ENCODE measurements at places on chromosomes 12 and 14.
A peak's percentile ranks its signal among the peaks of the same experiment; 100 is the strongest.

- H3K4me3 ChIP-seq: no peak overlapping the region
- peaks cover 45% of the 10 kb centered on the region for H3K4me1 ChIP-seq
- peaks cover 87% of the 10 kb centered on the region for H3K36me3 ChIP-seq
- no peaks in the 10 kb centered on the region for H3K27me3 ChIP-seq
- DNase-seq: no peak
- H3K27ac ChIP-seq: no peak overlapping the region
Observed at GRCh38 chr14:104706733-104707607, 17.1 kb upstream of the ADSS1 start.

- H3K36me3 ChIP-seq: peaks cover 3% of the 10 kb centered on the region
- DNase-seq: no peak
- no peaks in the 10 kb centered on the region for H3K27me3 ChIP-seq
- H3K4me3 ChIP-seq: no peak overlapping the region
Observed at GRCh38 chr14:35754671-35755070, 54.4 kb downstream of the RALGAPA1 start.

GRCh38 chr14:34983786-34984185 lies 994 bp downstream of the SRP54 start:
- DNase-seq: peak; percentile 9
- H3K4me1 ChIP-seq: peaks cover 12% of the 10 kb centered on the region
- peaks cover 6% of the 10 kb centered on the region for H3K36me3 ChIP-seq
- no peaks in the 10 kb centered on the region for H3K27me3 ChIP-seq
- H3K27ac ChIP-seq: no peak overlapping the region
- H3K4me3 ChIP-seq: peak overlapping the region; percentile 86

- no peak overlapping the region for H3K27ac ChIP-seq
- no peaks in the 10 kb centered on the region for H3K27me3 ChIP-seq
- H3K36me3 ChIP-seq: no peaks in the 10 kb centered on the region
- peaks cover 8% of the 10 kb centered on the region for H3K4me1 ChIP-seq
- no peak overlapping the region for H3K4me3 ChIP-seq
- DNase-seq: no peak
Observed at GRCh38 chr12:67916266-67916970, 72.8 kb upstream of the IFNG-AS1 start.

GRCh38 chr14:65301862-65302539 lies 110.5 kb upstream of the FUT8 start:
- H3K27me3 ChIP-seq: no peaks in the 10 kb centered on the region
- H3K27ac ChIP-seq: no peak overlapping the region
- H3K4me1 ChIP-seq: peaks cover 1% of the 10 kb centered on the region
- no peak overlapping the region for H3K4me3 ChIP-seq
- no peaks in the 10 kb centered on the region for H3K36me3 ChIP-seq

DNA sequence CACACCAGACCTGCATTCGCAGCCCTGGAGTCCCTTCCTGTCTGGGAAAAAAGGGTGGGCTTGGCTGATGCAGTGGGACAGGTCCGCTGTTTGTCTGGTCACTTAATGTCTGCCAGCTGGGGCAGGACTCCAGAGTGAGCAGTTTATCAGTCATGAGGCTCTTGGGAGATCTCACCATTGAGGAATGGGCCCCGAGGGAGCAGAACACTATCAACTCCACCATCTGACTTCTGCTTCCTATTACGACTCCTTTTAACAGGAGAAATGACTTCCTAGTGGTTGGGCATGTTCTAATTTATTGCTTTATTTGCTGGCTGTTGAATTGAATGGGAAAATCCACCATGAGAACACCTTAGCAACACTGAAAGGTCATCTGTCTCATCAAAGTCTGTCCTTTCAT lies 182.5 kb upstream of the RASSF8 start:
- H3K27me3 ChIP-seq: no peaks in the 10 kb centered on the region
- no peaks in the 10 kb centered on the region for H3K4me1 ChIP-seq
- no peak overlapping the region for H3K27ac ChIP-seq
- H3K4me3 ChIP-seq: no peak overlapping the region
- peak; percentile 46 for DNase-seq
- H3K36me3 ChIP-seq: no peaks in the 10 kb centered on the region

DNA sequence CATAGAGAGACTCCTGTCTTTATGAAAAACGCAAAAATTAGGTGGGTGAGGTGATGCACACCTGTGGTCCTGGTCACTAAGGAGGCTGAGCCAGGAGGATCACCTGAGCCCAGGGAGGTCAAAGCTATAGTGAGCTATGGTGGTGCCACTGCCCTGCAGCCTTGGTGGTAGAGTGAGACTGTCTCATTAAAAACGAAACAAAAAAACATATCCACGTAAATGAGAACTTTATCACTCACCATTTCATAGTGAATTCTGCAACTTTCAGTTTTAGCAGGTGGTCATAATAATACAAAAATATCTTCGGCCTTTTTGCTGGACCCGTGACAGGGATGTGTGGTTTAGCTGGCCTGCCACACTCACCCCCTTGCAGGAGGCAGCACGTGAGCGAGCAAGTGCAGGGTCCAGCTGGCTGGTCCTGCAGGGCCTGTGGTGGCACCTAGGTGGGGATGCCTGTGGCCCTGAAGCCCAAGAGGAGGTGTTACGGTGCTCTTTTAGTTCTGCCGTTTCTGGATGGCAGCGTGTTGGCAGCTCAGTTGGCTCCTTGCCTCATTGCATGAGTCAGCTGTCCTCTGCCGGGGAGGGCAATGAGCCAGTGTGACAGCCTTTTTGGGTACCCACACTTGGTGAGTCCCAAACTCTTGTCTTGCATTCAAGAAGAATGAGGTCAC lies 1330.7 kb upstream of the TMEM132C start:
- DNase-seq: no peak
- H3K27ac ChIP-seq: no peak overlapping the region
- no peaks in the 10 kb centered on the region for H3K4me1 ChIP-seq
- H3K27me3 ChIP-seq: no peaks in the 10 kb centered on the region

- no peaks in the 10 kb centered on the region for H3K36me3 ChIP-seq
- H3K27me3 ChIP-seq: peaks cover 6% of the 10 kb centered on the region
- DNase-seq: peak; percentile 71
- H3K4me3 ChIP-seq: no peak overlapping the region
- H3K27ac ChIP-seq: no peak overlapping the region
Observed at GRCh38 chr12:467591-467990, 7.9 kb downstream of the B4GALNT3 start.

DNA sequence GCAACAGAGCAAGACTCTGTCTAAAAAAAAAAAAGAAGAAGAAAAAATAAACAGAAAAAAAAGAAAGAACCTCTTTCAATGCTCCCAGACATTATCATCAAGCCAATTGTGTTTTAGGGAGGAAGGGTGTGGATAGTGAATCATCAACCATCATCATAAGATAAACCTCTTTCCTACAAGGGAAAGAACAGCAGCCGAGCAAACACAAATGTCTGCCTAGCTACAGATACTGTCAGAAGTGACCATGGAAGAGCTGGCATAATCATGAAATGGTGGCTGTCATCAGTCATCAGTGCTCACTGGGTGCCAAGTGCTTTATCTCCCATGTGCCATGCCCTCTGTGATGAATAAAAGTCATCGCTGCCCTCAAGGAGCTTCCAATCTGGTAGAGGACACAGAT lies 46.6 kb downstream of the SLC17A8 start:
- DNase-seq: no peak
- H3K4me1 ChIP-seq: peaks cover 3% of the 10 kb centered on the region
- peaks cover 6% of the 10 kb centered on the region for H3K27me3 ChIP-seq
- H3K36me3 ChIP-seq: no peaks in the 10 kb centered on the region
- no peak overlapping the region for H3K27ac ChIP-seq
- no peak overlapping the region for H3K4me3 ChIP-seq

GRCh38 chr12:69341328-69341727 lies 6.9 kb upstream of the LYZ start:
- H3K27ac ChIP-seq: no peak overlapping the region
- H3K27me3 ChIP-seq: peaks cover 4% of the 10 kb centered on the region

- no peaks in the 10 kb centered on the region for H3K36me3 ChIP-seq
- H3K4me1 ChIP-seq: peaks cover 1% of the 10 kb centered on the region
- H3K27ac ChIP-seq: no peak overlapping the region
- no peaks in the 10 kb centered on the region for H3K27me3 ChIP-seq
- H3K4me3 ChIP-seq: no peak overlapping the region
- no peak for DNase-seq
Observed at GRCh38 chr12:12275874-12276273, 9.0 kb upstream of the LRP6 start.
